Activated CD4-positive, alpha-beta memory T cell treated with anti-CD3 and anti-CD28 coated beads for 36 hours (primary cell): ENCODE measurements at places on chromosomes 1 and 21. TPM values are rescaled to one million over a fixed set of nuclear protein-coding genes. Genes with fewer than 3 reads are reported as not detected.

The HSD3B2 gene
- not detected for total RNA-seq

The APP gene
- total RNA-seq = 46.3 TPM

The LCE1A gene
- total RNA-seq = not detected

The NCAM2 gene
- total RNA-seq = not detected

The SLC6A9 gene
- total RNA-seq = 7.4 TPM

The GSTM2 gene
- total RNA-seq = 11.9 TPM

The RAB3B gene
- 0.21 TPM for total RNA-seq

The WNT3A gene
- not detected for total RNA-seq

The GRHL3 gene
- not detected for total RNA-seq

The DNASE2B gene
- not detected for total RNA-seq

The CCNL2 gene
- total RNA-seq = 96.0 TPM

The PALMD gene
- not detected for total RNA-seq

The EFNA1 gene
- total RNA-seq = 0.24 TPM

The SNAP47 gene
- 32.5 TPM for total RNA-seq

The HSF2BP gene
- total RNA-seq = 0.73 TPM

The TTC39A gene
- total RNA-seq = not detected

The MYBPHL gene
- not detected for total RNA-seq

The ERVH48-1 gene
- total RNA-seq = 0.07 TPM

The OR2L13 gene
- total RNA-seq = not detected

The NHLH1 gene
- total RNA-seq = 0.45 TPM

The RNU1-3 gene
- total RNA-seq = 1,390 TPM

The PTPRC gene
- total RNA-seq = 503 TPM

The S100A4 gene
- total RNA-seq = 352 TPM

The AMY1B gene
- total RNA-seq = not detected

The FAM110D gene
- not detected for total RNA-seq

The PLPPR4 gene
- not detected for total RNA-seq

The ARHGAP29 gene
- 0.38 TPM for total RNA-seq

The TACSTD2 gene
- total RNA-seq = not detected

The MAEL gene
- not detected for total RNA-seq
